ENCODE measurements at places on chromosomes 5 and 9.

DNA sequence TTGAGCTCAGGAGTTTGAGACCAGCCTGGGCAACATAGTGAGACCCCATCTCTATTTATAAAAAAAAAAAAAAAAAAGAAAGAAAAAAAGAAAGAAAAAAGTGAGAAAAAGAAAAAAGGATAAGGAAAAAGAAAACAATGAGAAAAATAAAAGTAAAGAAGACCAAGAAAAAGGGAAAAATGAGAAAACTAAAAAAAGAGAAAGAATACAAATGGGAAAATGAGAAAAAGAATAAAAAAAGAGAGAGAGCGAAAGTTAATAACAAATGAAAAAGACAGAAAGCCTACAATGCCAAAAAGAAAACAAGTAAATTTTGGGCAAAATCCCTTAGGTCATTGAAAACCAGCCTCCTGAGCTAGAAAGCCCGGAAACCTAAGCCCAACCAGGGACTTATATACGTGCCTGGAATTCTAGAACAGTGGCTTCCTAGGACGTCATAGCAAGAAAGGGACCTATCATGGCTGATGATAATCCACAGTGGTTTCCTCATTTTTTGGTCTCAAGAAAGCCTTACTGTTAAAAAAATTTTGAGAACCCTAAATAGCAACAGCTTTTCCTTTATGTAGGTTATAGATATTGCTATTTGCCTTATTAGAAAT is 131.7 kb upstream of the CLINT1 start:
- no peak overlapping the region for H3K4me3 ChIP-seq
- H3K27ac ChIP-seq, result no peak overlapping the region
- no peaks in the 10 kb centered on the region for H3K27me3 ChIP-seq

- DNase-seq, result peak; percentile 89
- H3K27me3 ChIP-seq, result peaks cover 37% of the 10 kb centered on the region
- no peak overlapping the region for H3K4me3 ChIP-seq
- H3K4me1 ChIP-seq, result no peaks in the 10 kb centered on the region
Measured at GRCh38 chr5:139745132-139745799, 50.3 kb upstream of the PSD2 start.

DNA sequence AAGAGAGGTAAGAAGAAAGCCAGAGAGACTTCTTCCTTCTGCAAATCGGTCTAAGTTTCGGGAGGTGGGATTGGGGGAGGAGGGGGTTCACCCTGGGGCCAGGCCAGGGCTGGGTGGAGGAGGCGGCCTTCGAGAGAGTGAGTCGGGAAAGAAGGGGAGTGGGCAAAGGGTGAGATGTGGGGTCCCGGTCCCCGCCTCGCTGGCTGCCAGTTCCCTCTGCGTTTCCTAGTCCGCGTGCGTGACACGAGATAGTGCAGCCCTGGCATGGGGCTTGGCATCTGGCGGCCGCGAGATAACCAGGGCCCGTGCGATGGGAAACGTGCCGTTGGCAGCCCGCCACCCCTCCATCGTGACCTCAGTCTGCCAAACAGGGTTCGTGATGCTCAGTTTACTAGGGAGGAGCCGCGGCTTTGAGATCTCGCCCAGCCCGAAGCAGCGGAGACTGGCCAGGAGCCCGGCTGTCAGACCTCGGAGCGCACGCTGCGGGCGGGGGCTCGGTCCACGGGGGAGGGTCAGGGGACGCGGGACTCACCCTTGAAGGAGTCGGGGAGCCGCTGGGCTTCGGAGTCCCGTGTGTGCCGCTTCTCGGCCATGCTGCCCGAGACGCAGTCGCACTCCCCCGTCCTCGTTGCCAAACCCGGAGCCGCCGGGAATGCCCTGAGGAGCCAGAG is at the start of gene STOM:
Gene STOM, minus strand, starts transcription at position 656 of the 671 bp plus-strand sequence. Its CDS starts 63 bp downstream, at position 593.
- no peaks in the 10 kb centered on the region for H3K36me3 ChIP-seq
- DNase-seq, result peak; percentile 97
- no peaks in the 10 kb centered on the region for H3K27me3 ChIP-seq
- peak within 1 kb of the TSS; percentile 96 for H3K27ac ChIP-seq
- H3K4me1 ChIP-seq, result peaks cover 55% of the 10 kb centered on the region

- no peak for DNase-seq
- H3K4me3 ChIP-seq, result no peak overlapping the region
- no peaks in the 10 kb centered on the region for H3K4me1 ChIP-seq
Measured at GRCh38 chr9:127267793-127268525, 3.4 kb downstream of the GARNL3 start.

DNA sequence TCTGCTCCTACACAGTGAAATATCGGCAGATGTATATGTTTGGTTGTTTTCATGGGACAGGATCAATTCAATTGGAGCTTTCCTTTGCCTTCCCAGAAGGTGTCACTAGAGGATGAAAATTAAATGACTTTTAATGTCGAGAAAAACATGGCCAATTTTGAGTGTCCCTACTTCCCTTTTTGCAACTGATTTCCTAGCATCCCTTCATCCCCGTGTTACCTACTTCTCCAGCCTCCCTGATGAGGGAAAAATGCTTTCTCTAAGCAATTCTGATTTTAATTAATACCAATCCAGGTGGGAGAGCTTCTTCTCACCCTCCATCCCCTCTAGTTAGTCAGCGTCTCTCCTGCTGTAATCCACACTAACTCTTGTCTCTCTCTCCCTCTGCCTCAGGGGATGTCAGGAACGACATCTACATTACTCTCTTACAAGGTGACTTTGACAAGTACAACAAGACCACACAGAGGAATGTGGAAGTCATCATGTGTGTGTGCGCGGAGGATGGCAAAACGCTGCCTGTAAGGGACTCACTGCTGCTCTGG is 64.9 kb downstream of the DOCK2 start:
- H3K27ac ChIP-seq, result no peak overlapping the region
- H3K36me3 ChIP-seq, result peaks cover 93% of the 10 kb centered on the region
- H3K4me1 ChIP-seq, result no peaks in the 10 kb centered on the region
- H3K27me3 ChIP-seq, result no peaks in the 10 kb centered on the region

DNA sequence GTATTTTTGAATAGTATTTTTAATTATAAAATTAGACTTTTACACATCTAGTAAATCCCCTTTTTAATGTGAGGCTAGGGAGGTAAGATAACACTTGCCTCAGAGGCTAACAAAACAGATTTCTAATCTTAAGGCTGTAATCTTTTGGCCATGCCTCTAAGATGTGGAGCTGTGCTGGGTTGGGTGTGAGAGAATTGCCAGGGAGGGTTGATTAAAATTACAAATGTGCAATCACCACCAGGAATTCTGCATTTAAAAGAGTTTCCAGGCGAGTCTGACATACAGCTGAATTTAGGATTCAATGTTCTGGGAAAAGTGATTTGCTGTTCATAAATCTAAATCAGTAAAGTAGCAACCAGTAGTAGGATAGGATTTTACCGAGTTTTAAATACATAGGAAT is 73.3 kb downstream of the NUDT12 start:
- no peaks in the 10 kb centered on the region for H3K4me1 ChIP-seq
- no peak for DNase-seq
- no peak overlapping the region for H3K4me3 ChIP-seq
- H3K36me3 ChIP-seq, result no peaks in the 10 kb centered on the region

DNA sequence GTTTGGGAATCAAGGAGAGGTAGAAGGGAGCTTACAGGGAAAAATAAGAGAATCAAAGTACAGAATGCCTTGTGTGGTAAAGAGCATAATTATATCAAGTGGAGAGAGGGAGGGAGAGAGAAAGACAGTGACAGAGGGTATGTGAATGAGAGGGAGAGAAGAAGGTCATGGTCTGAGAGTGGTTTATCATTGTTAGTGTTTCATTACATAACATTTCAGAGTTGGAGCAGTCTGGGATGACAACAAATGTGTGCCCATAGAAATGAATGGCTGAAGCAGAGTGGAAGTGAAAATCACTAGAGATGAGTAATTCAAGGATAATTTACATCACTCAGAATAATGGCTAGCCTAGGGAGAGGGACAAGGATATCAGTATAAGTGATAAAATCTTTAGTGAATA is 799.2 kb downstream of the TLE1 start:
- no peaks in the 10 kb centered on the region for H3K4me1 ChIP-seq
- no peak overlapping the region for H3K27ac ChIP-seq
- no peaks in the 10 kb centered on the region for H3K27me3 ChIP-seq
- H3K36me3 ChIP-seq, result no peaks in the 10 kb centered on the region

- no peaks in the 10 kb centered on the region for H3K4me1 ChIP-seq
- no peak overlapping the region for H3K27ac ChIP-seq
- no peak for DNase-seq
- peaks cover 5% of the 10 kb centered on the region for H3K36me3 ChIP-seq
Measured at GRCh38 chr9:6897898-6898302, 140.1 kb downstream of the KDM4C start.

GRCh38 chr5:165209101-165209727 is 1703.8 kb downstream of the MAT2B start:
- no peak overlapping the region for H3K4me3 ChIP-seq
- DNase-seq, result peak; percentile 26
- no peaks in the 10 kb centered on the region for H3K36me3 ChIP-seq
- H3K4me1 ChIP-seq, result no peaks in the 10 kb centered on the region
- no peak overlapping the region for H3K27ac ChIP-seq
- H3K27me3 ChIP-seq, result no peaks in the 10 kb centered on the region

- no peak for DNase-seq
- H3K27ac ChIP-seq, result no peak overlapping the region
- no peaks in the 10 kb centered on the region for H3K27me3 ChIP-seq
- H3K4me1 ChIP-seq, result no peaks in the 10 kb centered on the region
Measured at GRCh38 chr5:165538065-165538464, 2032.6 kb downstream of the MAT2B start.

GRCh38 chr5:149371296-149371962 is 7.7 kb downstream of the IL17B start:
- peak; percentile 71 for DNase-seq
- H3K36me3 ChIP-seq, result peaks cover 4% of the 10 kb centered on the region
- H3K27me3 ChIP-seq, result no peaks in the 10 kb centered on the region
- H3K27ac ChIP-seq, result no peak overlapping the region
